Stomach (tissue), 19 donors: ENCODE measurements at places on chromosomes 11 and 22. TPM values are rescaled to one million over a fixed set of nuclear protein-coding genes. Genes with fewer than 3 reads are reported as not detected.

- H3K4me3 ChIP-seq: no peak overlapping the region
- H3K36me3 ChIP-seq: no peaks in the 10 kb centered on the region
- no peak for DNase-seq
- H3K27me3 ChIP-seq: no peaks in the 10 kb centered on the region
Observed at GRCh38 chr22:33110562-33111163, 52.5 kb upstream of the SYN3 start.

- H3K36me3 ChIP-seq: no peaks in the 10 kb centered on the region
- DNase-seq: no peak
- no peaks in the 10 kb centered on the region for H3K27me3 ChIP-seq
- peaks cover 7% of the 10 kb centered on the region for H3K4me1 ChIP-seq
- no peak overlapping the region for H3K4me3 ChIP-seq
Observed at GRCh38 chr22:25077964-25078363, 121.7 kb upstream of the CRYBB3 start.

The APOL5 gene
- total RNA-seq: not detected

The OR6T1 gene
- not detected for total RNA-seq

The GAS2 gene
- 4.8 TPM for total RNA-seq
